CMK (cell line): ENCODE measurements at places on chromosomes 6 and 20.

DNA sequence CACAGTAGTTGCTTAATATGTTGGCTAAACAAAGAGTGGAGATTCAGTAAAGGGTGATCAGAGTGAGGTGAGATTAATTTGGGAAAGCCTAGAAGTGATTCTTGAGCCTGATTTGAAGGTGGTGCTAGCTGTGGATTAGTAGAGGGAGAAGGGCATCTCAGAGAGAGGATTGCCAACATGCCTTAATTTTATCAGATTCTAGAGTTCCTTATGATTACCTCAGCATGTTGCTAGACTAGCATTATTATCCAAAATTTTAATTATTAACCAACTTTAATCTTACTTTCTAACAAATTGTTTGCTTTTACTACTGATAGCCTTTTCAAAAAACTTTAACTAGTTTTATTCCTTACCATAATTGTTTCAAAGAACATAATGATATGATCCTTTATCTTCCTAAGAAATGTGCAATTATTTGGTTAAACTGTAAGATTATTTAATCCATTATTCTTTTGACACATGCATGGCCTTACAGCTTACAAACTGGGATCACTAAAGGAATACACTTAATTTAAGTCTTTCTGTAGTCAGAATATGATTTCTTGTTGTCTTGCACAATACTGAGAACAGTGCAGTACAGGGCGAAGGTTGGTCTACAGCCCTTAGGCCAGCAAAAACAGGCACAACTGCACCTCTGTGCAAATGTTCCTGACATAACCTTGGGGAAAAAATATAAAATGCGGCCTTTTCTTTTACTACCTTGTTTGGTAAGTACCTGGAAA lies 88.9 kb downstream of the SLC16A10 start:
- no peak for DNase-seq

DNA sequence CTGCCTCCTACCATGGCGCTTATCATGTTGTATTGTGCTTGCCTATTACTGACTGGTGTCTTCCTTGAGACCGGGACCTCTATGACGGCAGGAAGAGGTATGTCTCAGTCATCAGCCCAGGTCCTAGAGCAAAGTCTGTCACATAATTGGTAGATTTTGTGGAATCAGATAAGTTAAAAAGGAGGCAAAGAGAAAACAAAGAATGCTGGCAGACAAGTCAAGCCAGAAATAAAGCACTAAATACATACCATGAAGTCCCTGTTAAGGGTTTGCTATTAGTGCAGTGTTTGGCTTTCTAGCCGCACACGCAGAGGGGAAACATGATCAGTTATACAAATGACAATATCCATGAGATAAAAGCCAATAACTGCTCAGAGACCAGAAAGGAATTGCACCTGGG lies 6.0 kb downstream of the TOMM34 start:
- DNase-seq, result no peak

GRCh38 chr20:33438481-33438880 lies 5.1 kb downstream of the SNTA1 start:
- DNase-seq, result no peak

DNA sequence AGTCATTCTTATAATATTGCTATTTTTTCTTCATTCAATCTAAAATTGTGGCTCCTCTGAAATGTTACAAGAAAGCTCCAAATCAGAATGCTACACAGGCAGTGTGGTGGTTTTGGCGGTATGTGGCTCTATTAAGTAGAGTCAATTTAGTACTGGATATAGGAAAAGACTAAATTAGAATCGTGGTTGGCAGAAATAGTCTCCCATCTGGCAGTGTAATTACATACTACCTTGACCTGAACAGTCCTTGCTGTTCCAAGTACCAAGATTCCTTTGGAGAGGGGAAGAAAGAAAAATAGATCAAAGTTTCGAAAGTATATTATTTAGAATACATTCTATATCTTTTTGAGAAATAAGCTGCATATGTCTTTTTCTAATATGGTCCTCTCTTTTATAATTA lies 78.2 kb downstream of the C6orf118 start:
- DNase-seq, result no peak

DNA sequence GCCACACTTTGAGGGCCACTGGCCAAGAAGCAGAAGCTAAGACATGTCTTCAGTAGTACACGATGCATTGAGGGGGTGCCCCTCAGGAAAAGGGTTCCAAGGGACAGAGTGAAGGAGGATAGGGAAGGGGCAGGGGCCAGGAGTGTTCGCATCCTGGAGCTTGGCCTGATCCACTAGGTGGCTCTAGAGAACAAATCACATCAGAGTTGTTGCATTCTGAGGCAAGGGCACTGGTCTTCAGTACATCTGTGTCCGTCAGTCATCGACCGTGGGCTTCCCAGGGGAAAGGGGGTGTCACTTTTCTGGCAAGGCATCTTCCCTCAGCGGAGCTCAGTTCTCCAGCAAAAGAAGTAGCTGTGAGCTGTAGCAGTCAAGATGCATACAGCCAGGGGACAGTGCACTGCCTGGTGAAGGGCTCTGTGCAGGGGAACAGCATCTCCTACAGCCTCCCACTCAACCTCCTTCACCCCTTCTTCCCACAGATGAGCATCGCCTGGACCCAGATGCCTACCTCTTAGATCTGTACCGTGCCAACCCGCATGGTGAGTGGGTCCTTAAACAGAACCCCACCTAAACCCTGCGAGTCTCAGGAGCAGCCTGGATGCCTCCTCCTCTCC lies 47.8 kb downstream of the ARHGAP40 start:
- DNase-seq, result no peak

- DNase-seq, result no peak
Measured at GRCh38 chr20:1648101-1648500, 9.5 kb downstream of the SIRPG start.

DNA sequence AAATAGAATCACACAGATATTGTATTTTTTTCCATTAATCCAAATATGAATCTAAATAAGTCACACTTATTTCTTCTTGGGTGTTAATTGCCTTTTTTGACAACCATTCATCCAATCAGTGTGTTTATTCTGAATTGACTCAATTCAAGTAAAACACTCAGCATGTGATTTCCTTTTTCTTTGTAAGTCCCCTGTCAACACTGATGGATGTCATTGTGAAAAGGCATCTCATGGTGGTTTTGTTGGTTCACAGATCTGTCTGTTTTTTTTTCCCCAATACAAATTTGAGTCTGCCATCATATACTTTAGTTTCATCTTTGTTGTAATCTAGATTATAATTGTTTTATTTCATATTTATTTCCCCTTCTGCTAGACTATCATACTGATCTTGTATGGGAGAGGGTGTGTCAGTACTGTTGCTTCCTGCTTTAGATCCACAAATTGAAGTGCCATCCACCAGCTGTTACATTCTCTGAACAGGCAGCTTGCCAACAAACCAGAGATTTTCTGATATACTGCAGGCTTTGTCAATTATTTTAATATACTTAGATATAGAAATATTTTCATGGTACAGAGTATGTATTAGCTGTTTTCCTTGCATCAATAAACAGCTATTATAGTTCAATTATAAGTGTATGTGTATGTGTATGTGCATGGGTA lies 64.2 kb upstream of the FLRT3 start:
- DNase-seq, result no peak

DNA sequence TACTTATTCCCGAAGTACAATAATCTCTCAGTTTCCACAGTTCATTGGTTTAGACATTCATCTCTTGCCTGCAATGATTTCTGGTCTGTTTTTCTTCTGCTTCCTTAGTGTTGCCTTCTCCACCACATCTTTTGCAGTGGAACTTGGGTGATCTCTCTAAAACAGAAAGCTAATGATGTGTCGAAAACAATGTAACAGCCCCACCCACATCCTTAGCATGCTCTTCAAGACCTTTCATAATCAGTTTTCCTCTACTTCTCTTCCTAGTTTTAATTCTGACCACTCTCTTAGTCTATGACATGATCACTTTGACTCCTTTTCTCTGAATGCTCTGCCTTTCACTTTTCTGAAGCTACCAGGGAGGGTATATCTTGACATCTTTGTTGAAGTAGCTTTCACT lies 1007.9 kb upstream of the CITED2 start:
- DNase-seq, result no peak

DNA sequence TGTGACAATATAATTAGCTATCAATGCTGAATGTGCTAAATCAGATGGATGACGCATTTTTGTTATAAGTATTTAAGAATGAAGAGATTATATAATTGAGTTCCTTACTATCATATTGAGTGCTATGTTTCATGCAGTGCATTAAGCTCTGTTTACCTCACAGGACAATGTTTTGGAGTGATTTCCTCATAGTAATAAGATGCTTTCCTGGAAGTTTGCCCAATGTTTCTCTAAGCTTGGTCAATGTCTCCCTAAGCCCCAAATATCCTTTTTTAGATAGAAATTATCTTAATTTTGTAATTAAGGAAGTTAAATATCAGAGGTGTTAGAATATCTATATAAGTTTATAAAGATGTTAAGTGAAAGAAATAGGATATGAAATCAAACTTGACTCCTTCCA lies 489.6 kb downstream of the MMUT start:
- no peak for DNase-seq

DNA sequence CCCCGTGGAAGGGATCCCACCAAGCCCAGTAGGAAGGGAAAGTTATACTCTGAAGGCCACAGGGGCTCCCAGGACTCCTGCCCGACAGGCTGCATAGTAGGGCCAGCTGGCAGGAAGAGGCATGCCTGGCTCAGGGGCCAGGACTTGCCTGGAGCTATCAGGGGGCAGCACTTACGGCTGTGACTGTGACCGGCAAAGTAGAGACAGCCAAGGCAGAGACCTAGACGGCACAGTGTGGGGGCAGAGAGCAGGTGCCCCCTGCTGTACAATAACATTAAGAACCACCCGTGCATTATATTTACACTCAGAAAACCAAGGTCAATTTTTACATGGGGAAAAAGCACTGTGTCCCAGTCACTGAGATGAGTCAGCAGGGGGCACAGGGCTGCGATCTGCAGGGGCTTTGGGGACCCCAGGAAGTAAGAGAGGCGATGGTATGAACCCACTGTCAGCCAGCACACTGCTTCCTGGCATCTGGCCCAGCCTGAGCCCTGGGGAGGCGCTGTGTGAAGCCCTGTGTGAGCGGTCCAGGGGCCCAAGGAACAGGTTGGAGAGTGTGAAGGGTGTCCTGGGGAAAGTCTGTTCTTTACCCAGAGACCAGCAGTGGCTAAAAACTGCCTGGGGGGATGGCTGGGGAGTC lies 9.9 kb downstream of the CCDC167 start:
- DNase-seq, result no peak

GRCh38 chr20:35065181-35065580 lies 27.4 kb downstream of the TRPC4AP start:
- DNase-seq, result no peak

DNA sequence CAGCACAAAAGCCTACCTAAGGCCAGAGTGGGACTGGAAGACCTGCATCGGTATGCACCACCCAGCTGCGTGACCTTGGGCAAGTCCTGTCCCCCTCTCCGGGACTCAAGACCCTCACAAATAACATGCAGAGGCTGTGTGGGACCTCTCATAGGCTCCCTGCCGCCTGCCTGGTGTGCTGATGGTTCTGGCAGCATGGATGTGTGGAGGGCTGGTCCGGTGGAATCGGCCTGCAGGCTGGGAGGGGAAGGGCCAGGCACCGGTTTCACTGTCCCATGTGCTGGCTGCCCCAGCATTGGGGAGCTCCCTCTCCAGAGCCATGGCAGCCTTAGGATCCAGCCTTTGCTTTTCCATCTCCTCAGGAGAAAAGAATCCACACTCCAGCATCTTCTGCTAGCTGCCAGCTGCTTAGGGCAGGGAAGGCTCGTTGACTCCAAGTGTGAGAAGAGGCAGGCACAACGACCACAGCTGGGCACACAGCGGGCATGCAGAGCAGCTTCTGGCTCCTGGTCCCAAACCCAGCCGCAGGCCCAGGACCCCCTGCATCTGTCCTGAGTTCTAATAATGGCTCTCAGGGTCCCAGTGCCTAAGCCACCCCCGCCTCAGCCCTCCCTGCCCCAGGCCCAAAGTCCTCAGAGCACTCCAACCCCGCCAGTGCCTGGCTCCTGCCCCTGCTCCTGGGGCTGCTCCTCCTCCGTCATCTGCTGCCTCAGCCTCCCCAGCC lies 32.5 kb downstream of the TFEB start:
- no peak for DNase-seq

DNA sequence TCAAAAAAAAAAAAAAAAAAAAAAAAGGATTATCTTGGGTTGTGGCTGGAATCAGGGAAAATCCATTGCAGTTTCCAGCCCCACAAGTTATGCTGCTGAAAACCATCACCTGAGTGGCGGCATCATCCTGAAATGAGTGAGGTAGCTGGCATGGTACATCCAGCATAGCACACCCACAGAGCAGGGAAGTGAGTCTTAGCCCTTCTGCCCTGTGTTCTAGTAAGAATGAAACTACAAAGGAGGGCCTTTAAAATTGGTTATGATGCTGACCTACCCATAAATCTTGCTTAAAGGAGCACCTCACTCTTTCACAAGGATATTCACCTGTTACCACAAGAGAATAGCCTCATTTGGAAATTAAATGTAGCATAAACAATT lies 119.2 kb downstream of the NFATC2 start:
- no peak for DNase-seq

DNA sequence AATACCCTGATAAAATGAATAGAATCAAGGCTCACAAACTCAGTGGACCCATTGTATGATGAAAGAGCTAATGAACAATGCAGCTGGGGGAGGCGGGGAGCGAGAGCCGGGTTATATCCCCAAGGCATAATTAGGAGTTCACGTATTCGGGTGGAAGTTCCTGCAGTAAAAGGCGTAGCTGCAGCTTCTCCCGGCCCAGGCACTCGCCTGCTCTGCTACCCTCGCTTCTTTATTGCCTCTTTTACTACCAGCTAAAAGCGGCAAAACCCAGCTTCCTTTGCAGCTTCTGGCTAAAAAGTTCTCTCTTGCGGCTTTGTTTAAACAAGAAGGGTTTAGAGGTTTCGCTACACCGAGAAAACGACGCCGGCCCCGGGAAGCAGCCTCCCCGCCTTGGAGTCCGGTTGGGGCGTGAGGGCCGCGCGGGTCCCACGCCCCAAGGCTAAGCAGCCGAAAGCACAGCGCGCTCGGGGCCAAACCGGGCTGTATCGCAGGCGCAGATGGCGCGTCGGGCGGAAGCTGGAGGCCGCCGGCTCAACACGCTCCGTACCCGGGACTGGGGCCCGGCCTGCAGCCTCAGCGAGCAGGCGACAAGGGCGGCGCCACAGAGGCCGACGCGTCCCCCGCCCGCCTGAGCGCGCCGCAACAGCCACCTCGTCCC lies 1.6 kb downstream of the ZBTB2 start:
- no peak for DNase-seq

DNA sequence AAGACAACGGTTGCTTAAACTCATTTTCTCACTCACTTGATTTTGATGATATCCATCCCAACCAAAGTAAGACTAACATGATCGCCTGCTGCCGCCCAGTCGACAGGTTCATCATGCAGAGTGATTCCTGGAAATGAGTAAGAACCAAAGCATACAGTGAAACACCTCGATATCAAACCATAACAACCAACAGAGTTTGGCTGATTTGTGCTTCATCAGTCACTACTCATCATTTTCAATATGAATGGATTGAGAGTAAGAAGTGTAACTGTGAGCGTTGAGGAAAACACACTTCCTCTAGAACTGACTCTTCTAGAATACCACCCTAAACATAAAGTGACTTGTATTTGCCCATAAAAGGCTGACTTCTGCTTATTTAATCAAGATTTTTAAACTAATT lies 29.2 kb upstream of the ALDH8A1 start:
- DNase-seq, result no peak
